Lower leg skin (tissue), 4 donors: ENCODE measurements at places on chromosomes 7 and 10.

GRCh38 chr10:73893426-73893825 lies 17.5 kb upstream of the PLAU start:
- no peak for DNase-seq

DNA sequence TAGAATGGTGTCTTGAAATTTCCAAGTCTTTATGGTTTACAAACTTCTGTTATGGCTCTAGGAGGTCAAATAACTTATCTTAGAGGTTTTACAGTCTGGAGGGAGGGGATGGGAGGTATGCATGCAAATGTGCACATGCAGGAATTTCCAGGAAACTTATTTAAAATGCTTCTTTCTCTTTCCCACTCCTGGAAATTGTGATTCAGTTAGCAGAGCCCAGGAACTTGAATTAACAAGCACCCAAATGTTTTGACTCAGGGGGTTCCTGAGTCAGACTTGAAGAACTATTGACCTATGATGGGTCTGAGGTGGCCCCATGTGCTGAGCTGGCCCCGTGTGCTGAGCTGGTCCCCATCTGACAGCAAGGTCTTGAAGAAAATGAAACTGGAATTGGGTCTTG lies 669.4 kb downstream of the INHBA start:
- no peak for DNase-seq

DNA sequence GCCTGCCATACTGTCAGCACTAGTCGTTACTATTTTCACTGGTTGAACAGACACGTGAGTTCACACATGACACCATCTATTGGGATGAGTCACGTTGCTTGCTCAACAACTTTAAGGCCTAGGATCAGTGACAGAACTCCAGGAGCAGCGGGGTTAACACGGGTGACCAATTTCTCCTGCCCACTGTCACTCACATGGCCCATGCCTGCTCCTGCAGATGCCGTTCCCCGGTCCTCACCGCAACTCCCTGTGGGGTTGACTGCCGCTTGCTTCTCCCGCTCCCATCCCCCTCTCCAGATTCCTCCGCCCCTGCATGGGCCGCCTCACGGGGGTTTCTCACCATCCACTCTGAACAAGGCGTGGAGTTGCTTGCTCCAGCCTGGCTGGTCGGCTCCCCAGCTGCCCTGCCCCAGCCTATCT lies 128.2 kb downstream of the TAX1BP1 start:
- DNase-seq = no peak

DNA sequence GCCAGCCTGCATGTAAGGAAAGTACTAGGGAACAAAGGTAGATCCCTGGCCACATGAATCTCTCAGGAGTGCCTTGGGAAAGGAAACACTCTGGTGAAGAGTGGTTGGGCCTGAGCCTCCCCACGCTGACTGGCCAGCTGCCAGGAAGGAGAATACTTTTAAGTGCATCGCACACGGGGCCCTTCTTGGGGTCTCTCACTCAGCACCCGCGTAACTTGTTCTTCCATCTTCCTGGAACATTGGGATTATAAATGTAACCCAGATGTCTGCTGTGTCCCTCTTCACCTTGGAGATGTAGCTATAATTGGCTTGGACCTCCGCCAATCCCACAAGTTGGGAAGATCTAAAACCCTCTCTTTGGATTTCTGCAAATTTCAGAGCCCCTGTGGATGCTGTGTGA lies 4.4 kb upstream of the GLI3 start:
- DNase-seq = no peak
